Lung (tissue), 17 donors: ENCODE measurements at places on chromosomes 4 and X. TPM values are rescaled to one million over a fixed set of nuclear protein-coding genes. Genes with fewer than 3 reads are reported as not detected.
A peak's percentile ranks its signal among the peaks of the same experiment; 100 is the strongest.

STAP1 gene
- total RNA-seq, result 2.4 TPM

TMEM255A gene
- 0.80 TPM for total RNA-seq

PIM2 gene
- 36.5 TPM for total RNA-seq

MAGEA10 gene
- total RNA-seq, result not detected

CLCN3 gene
- 39.1 TPM for total RNA-seq

SLC6A14 gene
- total RNA-seq, result 26.8 TPM

ZNF157 gene
- total RNA-seq, result 0.40 TPM

ANK2 gene
- total RNA-seq, result 23.1 TPM

SLITRK4 gene
- 0.52 TPM for total RNA-seq

PPP1R3F gene
- 7.6 TPM for total RNA-seq

SOD3 gene
- 101 TPM for total RNA-seq

FAM9B gene
- not detected for total RNA-seq

UGDH gene
- 51.6 TPM for total RNA-seq

SEPSECS gene
- 8.8 TPM for total RNA-seq

DNA sequence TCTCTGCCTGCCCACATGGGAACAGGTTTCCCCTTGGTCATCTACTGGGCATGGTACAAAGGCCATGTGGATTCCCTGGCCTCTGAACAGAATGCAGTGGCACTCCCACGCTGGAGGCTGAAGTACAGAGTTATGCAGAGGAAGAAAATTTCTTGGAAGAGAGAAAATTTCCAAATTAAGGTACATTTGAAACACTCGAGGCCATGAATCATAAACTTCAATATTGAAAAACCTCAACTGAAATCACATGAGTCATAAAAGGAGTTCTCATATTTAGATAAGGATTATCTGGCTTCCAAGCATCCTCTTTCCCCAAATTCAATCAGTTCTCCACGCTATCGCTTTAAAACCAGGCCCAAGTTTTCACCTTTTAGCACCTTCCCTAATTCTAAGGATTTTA, 28.1 kb upstream of the TXK start:
- H3K4me3 ChIP-seq, result no peak overlapping the region
- no peaks in the 10 kb centered on the region for H3K27me3 ChIP-seq
- DNase-seq, result no peak
- H3K27ac ChIP-seq, result no peak overlapping the region

DNA sequence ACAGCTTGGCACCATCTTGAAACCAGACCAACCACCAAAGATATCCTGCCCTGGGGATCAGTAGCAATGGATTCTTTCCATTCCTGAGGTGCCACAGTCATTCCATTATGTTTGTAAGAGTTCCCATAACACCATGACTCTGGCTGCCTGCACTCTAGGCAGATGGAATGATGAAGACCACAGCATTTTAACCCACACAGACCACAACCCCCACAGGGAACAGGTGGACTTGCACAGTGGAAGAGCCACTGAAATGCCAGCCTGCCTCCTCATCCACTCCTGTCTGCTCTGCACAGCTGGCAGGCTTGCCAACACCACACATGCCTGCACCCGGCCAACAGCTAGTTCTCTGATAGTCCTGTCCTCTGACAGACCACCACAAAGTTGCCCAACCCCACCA, 2362.2 kb upstream of the AGA start:
- H3K36me3 ChIP-seq, result no peaks in the 10 kb centered on the region
- DNase-seq, result no peak
- H3K27ac ChIP-seq, result no peak overlapping the region
- no peaks in the 10 kb centered on the region for H3K27me3 ChIP-seq
- peaks cover 2% of the 10 kb centered on the region for H3K4me1 ChIP-seq

- no peak within 1 kb of the TSS for H3K27ac ChIP-seq
- no peaks in the 10 kb centered on the region for H3K36me3 ChIP-seq
- no peak within 1 kb of the TSS for H3K4me3 ChIP-seq
- no peak for DNase-seq
Observed at GRCh38 chrX:74304016-74304415, at the start of gene ZCCHC13. Gene ZCCHC13, plus strand, starts transcription at chrX:74304180. Its CDS starts 87 bp downstream, at chrX:74304267.

DNA sequence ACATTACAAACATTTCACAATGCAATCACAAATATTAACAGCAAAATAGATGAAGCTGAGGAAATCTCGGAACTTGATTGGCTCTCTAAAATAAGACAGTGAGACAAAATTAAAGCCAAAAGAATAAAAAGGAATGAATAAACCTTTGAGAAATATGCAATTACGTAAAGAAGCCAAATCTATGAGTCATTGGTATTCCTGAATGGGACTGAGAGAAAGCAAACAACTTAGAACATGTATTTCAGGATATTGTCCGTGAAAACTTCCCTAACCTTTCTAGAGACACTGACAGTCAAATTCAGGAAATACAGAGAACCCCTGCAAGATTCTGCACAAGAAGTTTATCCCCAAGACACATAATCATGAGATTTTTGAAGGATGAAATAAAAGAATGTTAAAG, 48.4 kb upstream of the SPANXN2 start:
- H3K27me3 ChIP-seq, result no peaks in the 10 kb centered on the region
- no peak overlapping the region for H3K4me3 ChIP-seq
- no peak overlapping the region for H3K27ac ChIP-seq
- no peak for DNase-seq
- H3K4me1 ChIP-seq, result no peaks in the 10 kb centered on the region

DNA sequence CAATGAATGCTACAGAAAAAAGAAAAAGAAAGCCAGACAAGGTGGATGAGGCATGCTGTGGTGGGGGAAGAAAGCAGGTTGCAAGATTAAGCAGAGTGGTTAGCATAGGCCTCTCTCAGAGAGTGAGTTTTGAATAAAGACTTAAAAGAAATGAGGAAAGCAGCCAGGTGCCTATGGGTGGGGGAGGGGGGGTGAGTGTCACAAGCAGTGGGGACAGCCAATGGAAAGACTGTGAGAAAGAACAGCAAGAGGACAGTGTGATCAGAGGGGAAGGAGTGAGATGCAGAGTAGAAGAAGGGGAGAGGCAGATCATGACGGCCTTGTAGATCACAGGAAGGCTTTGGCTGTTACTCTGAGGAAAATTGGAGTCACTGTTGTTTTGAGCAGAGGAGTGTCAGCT, 162.5 kb downstream of the SOX3 start:
- DNase-seq, result no peak
- no peaks in the 10 kb centered on the region for H3K36me3 ChIP-seq
- H3K27me3 ChIP-seq, result no peaks in the 10 kb centered on the region

DNA sequence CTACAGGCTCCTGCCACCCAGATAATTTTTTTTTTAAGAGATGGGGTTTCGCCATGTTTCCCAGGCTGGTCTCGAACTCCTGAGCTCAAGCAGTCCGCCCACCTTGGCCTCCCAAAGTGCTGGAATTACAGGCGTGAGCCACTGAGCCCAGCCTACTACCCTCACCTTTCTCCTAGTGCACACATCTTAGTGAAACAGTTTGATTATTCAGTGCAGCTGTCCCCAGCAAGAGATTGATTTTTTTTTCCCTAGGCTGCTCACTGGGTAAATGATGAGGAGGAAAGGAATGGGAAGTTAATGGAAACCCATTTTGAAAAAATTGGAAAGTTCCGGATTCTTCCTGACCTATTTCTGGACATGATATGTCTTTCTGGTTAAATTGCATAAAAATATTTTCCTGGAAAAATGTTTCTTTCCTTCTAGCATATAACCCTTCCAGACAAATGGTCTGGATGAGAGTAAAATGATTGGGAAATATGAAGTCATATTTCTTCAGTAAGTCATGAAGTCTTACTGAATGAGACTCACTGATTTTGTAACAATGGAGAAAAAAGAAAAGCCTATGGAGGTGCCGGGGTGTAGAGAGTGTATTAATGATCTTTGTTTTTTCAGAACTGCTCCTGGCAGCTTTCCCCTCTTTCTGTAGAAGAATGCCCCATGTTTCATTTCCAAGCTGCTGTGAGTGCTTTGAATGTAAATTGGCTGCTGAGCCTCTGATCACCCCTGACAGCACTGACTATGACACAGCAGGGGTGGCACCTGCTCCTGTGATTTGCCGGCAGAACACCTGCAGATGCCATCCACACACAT, 19.5 kb upstream of the ZNF41 start:
- DNase-seq, result peak; percentile 13
- H3K27ac ChIP-seq, result no peak overlapping the region
- no peaks in the 10 kb centered on the region for H3K4me1 ChIP-seq
- H3K27me3 ChIP-seq, result no peaks in the 10 kb centered on the region

- H3K27ac ChIP-seq, result no peak overlapping the region
- H3K4me3 ChIP-seq, result no peak overlapping the region
- DNase-seq, result no peak
- no peaks in the 10 kb centered on the region for H3K27me3 ChIP-seq
- H3K36me3 ChIP-seq, result no peaks in the 10 kb centered on the region
Observed at GRCh38 chrX:95662200-95662599, 1022.4 kb upstream of the DIAPH2 start.

- H3K27ac ChIP-seq, result no peak overlapping the region
- DNase-seq, result no peak
- no peak overlapping the region for H3K4me3 ChIP-seq
- H3K4me1 ChIP-seq, result no peaks in the 10 kb centered on the region
Observed at GRCh38 chrX:114798907-114799306, 215.0 kb downstream of the HTR2C start.

DNA sequence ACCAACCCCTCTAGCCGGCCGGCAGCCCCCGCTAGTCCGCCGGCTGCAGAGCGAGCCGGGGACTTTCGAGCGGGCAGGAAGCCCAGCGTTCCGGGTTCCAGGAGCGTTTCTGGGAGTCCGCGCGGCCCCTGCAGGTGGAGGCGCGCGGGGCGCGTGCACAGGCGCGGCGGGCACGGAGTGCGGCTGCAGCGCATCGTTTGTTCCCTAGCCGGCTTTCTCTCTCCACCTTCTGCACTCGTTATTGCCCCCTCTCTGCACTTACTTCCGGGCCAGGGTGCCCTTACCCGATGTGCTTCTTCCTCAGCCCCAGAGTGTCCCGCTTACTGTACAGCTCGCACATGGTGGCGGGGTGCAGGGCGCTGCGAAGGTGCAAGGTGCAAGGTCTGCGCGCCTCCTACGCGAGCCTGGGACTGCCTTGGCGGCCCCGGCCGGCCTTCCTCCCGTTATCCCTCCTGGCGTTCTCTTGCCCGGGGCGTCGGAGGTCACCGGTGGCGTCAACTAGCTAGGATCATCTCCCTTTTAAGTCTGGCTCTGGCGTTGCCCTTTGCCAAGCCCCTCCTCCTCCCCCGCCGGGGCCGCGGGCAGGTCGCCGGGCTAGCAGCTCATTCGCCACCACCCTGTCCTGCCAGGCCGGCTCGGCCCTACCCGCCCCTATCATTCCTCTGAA, at the start of gene ETNPPL:
TSS of gene ETNPPL (minus strand) at position 495 of the 667 bp plus-strand sequence. CDS start at position 340, 155 bp downstream.
- H3K36me3 ChIP-seq, result no peaks in the 10 kb centered on the region
- no peak within 1 kb of the TSS for H3K27ac ChIP-seq
- DNase-seq, result peak; percentile 40
- H3K4me1 ChIP-seq, result no peaks in the 10 kb centered on the region

DNA sequence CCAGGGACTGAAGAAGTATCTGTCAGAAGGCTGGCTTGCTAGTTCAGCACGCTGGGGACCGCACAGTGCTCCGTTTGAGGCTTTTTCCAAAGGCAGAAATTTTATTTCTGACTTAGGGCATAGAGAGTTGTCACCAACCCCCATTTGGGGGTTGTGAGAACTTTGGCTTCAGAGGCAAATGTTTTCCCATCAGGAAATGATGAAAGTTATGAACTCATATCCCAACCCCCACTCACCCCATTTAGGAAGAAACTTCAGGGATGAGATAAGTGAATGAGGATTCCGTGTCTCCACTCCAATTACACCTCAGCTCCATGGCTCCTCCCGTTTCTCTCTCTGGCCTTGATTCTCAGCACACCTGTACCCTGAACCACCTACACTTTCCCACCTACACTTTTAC, 4.3 kb upstream of the WDR13 start:
- no peaks in the 10 kb centered on the region for H3K36me3 ChIP-seq
- H3K4me1 ChIP-seq, result no peaks in the 10 kb centered on the region
- no peak for DNase-seq
- H3K4me3 ChIP-seq, result no peak overlapping the region

DNA sequence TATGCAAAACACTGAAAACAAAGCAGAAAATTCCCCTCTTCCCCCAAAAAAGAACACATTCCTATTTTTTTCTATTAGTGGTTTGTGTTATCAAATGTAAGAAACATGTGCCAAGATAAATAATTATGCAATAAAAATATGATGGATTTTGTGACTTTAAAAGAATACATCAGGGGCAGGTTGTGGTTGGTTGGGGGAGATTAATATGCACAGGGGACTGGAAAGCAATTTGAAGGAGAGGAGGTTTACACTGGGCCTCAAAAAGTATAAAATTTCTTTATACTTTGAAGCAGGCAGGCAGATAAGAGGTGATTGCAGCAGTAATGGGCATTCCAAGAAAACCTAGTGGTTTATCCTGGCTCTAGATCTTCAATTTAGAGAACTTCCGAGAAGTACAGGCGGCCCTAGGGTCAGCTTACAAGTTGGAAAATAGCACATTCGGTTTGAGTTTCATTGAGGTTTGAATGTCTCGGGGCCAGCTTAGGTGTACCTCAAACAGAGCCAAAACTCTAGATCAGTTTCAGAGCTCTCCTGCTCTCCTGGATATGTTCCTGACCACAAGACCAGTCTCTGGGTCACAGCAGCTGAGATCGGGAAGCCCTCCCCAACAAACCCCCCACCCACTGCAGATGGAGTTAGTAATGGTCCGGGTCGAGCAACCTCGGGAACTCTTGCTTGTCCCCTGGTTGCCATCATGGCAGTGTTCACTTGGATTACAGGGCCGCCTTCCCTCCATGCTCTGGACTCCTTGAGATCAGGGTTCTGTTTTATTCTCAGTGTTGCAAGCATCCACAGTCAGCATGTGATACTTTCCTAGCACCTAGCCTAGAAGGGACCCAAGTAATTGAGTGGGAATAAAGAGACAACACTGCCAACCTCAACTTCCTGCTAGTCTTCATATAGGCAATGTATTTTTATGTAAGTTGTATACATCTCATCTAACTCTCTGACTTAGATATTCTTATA, 112.1 kb upstream of the DDIT4L start:
- H3K36me3 ChIP-seq, result no peaks in the 10 kb centered on the region
- no peak overlapping the region for H3K4me3 ChIP-seq
- no peak overlapping the region for H3K27ac ChIP-seq
- H3K4me1 ChIP-seq, result no peaks in the 10 kb centered on the region
- no peak for DNase-seq

GRCh38 chrX:32894679-32895078, 316.7 kb downstream of the DMD start:
- no peaks in the 10 kb centered on the region for H3K4me1 ChIP-seq
- no peaks in the 10 kb centered on the region for H3K27me3 ChIP-seq
- H3K36me3 ChIP-seq, result no peaks in the 10 kb centered on the region
- no peak overlapping the region for H3K4me3 ChIP-seq

DNA sequence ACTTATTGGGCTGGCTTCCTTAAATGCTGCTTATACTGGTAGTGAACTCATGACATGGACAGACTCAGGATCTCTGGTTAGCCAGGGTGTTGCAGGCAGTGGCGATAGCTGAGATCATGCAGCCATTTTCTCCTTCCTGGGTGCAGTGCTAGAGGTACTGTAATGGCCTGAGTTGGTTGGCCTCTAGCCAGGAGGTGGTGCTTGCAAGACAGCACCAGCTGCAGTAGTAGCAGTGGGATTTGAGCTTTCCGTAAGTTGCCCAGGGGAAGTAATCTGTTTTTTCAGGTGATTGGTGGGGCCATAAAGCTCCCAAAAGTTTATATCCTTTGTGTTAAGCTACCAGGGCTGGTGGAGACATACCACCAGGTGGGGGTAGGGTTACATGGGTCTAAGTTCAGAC, 45.1 kb upstream of the AADAT start:
- DNase-seq, result no peak
- H3K4me3 ChIP-seq, result no peak overlapping the region
- no peaks in the 10 kb centered on the region for H3K27me3 ChIP-seq
- no peak overlapping the region for H3K27ac ChIP-seq
- H3K36me3 ChIP-seq, result no peaks in the 10 kb centered on the region
- H3K4me1 ChIP-seq, result no peaks in the 10 kb centered on the region
